HuH-7 (cell line): ENCODE measurements at places on chromosomes 2 and 18.
A peak's percentile ranks its signal among the peaks of the same experiment; 100 is the strongest.

- DNase-seq, result peak; percentile 16
Observed at GRCh38 chr2:162153608-162154224, 1.7 kb upstream of the GCG start.

GRCh38 chr2:240280621-240281020 is 140.2 kb upstream of the OTOS start:
- DNase-seq, result no peak

DNA sequence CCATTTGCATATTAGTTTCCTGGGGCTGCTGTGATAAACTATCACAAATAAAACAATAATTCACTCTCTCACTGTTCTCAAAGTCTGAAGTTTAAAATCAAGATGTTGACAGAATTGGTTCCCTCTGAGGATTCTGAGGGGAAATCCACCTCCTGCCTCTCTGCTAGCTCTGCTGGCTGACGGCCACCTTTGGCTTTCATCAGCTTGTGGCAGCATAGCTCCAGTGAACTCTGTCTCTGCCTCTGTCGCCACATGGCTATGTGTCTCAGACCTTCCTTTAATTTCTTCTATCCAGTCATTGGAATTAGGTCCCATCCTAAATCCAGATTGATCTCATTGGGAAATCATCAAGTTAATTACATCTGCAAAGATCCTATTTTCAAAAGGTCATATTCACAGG is 38.9 kb upstream of the TRIM43 start:
- no peak for DNase-seq

GRCh38 chr18:25724997-25725396 is 365.4 kb downstream of the SS18 start:
- DNase-seq, result no peak

DNA sequence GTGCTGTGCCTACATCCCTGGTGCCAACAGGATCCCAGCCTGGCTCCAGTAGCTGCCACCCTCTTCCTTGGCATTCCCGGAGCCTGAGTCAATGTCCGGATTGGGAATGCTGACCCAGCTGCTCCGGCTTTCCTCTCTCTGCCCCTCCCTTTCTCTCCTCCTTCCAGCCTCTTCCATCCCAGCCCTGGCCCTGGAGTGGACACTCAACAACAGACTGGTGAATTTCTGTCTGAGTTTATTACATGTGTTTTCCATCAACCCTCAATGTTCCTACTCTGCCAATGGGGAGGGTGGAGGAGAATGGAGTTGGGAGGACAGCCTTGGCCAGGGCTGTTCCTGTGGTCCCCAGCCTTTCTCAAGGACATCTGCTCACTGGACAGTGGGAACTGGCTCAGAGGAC is 917 bp upstream of the PRKAG3 start:
- no peak for DNase-seq

DNA sequence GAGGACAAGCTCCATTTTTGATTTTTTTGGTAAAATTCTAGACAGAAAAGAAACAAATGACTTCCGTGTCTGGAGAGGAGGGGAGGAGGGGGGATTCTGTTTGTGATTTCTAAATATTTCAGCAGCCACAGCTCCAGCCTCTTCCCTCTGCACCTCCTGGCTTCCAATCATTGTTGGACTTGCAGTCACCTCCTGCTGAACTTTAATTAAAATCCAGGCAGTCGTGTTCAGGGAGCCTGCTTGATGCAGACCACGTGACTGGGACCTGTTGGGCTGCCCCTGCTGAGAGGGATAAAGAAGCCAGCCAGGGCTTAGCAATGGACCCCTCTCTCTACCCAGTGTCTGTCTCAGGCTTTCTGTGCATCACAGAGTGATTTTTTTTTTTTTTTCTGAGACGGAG is 115.1 kb downstream of the SH3BP4 start:
- DNase-seq, result no peak

DNA sequence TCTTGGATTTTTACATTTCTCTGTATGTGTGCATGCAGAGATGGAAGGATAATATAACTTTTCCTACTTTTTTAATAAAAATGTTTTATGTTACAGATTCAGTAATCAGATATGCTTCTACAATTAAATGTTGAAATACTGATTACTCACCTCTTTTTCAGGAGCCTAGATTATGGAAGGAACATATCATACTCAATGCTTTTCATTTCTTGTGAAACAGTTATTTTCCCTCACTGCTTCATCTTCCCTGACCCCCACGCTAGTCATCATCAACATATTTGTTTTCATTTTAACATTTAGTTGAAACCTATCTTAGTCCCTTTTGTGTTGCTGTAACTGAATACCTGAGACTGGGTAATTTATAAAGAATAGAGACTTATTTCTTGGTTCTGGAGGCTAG is 190.7 kb downstream of the WDR7 start:
- DNase-seq, result no peak

DNA sequence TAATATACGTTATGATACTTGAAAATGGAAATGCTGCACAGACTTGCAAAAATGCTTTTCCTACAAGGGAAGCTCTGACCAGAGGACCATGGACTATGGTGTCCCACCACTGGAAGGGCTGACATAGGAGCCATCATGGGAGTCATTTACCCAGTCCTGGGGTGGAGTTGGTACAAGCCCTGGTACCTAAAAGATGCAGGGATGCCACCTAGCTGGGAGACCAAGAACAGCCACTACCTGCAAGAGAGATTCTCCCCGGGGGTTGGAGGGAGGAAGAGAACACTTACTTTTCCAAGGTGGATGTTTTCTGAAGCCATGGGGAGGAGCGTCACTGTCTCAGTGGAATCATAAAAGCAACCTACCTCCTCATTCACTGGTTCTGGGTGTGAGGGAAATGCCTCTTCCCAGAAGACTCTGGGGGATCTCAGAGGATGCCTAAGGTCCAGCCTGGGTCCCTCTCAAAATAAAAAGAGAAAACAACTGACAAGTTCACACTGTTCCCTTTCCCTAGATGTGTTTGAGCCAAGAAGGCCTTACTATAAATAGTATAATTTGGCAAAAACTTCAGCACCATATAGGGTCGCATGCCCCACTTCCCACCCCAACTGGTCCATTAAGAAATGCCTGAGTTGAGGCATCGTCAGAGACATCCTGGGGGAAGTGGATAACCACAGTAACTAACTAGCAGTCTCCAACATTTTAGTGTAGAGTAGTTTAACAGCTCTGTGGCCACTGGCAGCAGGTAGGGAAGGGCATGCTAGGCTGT is 39.9 kb downstream of the REEP1 start:
- no peak for DNase-seq

- DNase-seq, result no peak
Observed at GRCh38 chr18:48320639-48320945, 88.6 kb downstream of the ZBTB7C start.

DNA sequence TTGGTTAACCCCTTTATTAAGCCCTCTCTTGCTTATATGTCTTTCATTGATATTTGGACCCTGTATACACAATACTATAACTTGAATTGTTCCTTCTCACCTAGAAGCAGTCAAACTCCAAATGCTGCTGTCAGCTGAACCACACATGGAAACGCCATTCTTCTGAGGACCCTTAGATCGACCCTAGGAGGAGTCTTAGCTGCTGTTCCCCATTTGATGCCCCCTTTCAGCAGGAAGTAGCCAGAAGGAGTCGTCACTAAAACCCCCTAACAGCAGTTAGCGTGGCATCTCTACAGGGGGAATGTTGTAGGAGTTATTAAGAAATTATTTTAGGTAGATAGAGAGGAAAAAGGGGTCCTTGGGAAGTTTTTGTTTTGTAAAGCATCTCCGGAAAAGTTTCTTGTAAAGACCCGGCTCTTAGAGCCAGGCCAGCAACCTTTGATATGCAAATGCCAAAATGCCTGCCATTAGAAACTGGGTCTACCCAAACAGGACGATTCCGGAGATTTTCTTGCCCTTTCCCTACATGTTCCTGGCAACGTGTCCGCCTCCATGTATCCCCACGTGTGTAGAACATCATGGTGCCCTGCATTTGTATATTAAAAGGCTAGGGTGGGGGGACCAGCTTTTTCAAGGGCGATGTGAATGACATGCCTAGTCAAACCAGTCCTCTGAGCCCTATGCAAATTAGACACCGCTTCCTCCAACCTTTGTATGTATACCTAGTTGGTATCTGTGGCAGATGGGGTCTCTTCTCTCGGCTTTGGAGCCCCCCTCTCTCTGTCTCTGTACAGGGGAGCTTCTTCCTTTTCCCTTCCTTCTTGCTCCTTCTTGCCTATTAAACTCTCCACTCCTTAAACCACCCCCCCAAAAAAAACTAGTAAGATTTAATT is 638.4 kb upstream of the POU3F3 start:
- DNase-seq, result no peak

- no peak for DNase-seq
Observed at GRCh38 chr18:77008576-77009315, 123.8 kb downstream of the MBP start.

GRCh38 chr2:55120634-55121359 is 70.5 kb upstream of the RTN4 start:
- no peak for DNase-seq

- no peak for DNase-seq
Observed at GRCh38 chr2:40401896-40402295, 50.0 kb downstream of the SLC8A1 start.

DNA sequence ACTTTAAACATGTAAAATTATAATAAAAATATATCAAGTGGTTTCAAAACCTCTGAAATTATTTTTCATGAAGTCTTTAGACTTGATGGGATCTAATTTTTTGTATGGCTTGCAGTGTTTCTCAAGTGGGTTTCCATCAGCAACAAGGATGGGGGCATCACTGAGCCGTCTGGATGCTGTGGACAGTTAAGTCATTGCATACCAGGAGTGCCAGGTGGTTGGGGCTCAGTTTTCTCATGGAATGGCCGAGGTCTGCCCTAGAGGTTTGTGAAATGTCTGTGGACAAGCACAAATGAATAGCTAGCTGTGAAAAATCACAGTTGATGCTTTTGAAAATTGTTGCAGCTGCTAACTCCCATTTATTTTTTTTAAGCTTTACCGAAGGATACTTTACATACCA is 1.7 kb downstream of the PRELID3A start:
- no peak for DNase-seq

- no peak for DNase-seq
Observed at GRCh38 chr2:107362993-107363392, 463.7 kb upstream of the RGPD4 start.

DNA sequence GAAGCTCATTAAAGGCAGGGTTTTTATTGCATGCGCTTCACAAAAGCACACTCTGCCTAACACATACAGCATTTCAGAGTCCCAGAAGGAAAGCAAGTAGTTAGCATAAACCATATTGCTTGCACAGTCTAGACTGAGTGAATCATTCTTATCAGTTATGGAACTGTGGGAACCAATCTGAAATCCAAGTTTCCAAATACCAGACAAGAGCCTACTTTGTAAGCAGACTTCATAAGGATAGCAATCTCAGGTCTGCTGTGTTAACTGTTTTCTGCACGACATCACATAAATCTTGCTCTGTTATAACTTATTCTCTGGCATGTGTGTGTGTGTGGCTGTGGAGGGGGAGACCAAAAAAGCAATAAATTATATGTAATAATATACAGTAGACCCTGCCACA is 608.1 kb upstream of the REG3G start:
- DNase-seq, result no peak

GRCh38 chr18:62939926-62940325 is 224.6 kb downstream of the PHLPP1 start:
- DNase-seq, result no peak

GRCh38 chr2:180508458-180508857 is 471.9 kb upstream of the UBE2E3 start:
- no peak for DNase-seq
